Cerebellar cortex (tissue), 1 donor: ENCODE measurements at places on chromosomes 5 and 9.

DNA sequence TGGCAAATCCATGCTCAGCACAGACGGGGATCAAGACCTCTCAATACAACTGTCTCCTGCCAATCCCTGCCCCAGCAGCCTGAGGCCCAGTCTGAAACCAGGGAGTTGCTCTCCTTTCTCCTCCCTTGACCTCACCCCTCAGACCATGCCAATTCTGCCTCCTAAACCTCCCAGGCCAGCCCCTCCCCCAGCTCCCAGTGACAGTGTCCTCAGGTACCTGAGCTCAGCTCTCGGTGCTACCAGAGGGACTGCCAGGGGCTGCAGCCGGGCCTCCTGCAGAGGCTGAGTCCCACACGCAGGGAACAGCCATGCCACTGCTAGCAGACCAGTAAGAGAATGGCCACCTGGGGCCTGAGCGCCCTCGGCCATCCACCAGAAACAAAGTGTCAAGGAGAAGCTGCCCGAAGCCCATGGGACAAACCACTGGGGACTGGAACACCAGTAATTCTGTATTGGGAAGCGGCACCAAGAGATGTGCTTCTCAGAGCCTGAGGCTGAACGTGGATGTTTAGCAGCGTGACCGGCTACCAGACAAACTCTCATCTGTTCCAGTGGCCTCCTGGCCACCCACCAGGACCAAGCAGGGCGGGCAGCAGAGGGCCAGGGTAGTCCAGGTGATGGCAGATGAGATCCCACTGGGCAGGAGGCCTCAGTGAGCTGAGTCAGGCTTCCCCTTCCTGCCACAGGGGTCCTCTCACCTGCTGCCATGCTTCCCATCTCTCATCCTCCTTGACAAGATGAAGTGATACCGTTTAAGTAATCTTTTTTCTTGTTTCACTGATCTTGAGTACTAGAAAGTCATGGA is 557 bp upstream of the IL3 start:
- no peak for DNase-seq

- no peak for DNase-seq
Measured at GRCh38 chr5:55934115-55934613, 60.6 kb downstream of the IL6ST start.

DNA sequence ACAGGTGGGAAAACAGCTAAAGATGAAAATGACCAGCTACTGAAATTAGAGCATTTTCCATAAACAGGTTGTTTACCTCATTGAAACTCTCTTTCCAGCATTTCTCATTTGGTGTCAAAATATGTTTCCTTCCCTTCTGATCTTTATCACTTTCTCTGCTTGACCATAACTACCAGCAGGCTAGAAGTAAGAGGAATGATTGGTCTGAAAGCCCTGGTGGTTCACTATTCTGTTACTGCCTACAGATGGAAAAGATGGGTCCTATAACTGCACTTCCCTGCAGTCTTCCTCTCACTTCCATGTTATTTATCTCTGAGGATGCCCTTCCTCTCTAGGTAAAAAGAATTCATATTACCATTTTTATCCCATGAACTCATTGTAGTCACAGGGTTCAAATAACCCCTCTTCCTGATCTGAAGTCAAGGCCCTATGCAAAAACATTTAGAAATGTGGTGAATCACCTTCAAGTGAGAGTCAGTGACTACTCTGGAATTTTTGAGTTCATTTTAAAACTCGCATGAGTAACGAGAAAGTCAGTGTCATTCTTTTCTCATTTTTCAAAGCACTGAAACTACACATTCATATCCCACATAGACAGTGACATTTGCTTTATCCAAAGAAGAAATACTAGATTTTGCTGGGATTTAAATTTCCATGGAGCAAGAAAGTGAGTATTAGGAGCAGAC is 51.7 kb downstream of the ZNF474 start:
- DNase-seq = no peak

GRCh38 chr9:68782546-68782945 is 77.5 kb downstream of the PIP5K1B start:
- DNase-seq = no peak

- DNase-seq = no peak
Measured at GRCh38 chr9:120876842-120877240, at the start of gene PHF19. Gene PHF19 (minus strand): TSS chr9:120877188. CDS start chr9:120874741, 2,447 bp downstream.

- no peak for DNase-seq
Measured at GRCh38 chr5:6484899-6485298, 36.2 kb downstream of the UBE2QL1 start.

- peak; percentile 68 for DNase-seq
Measured at GRCh38 chr5:137075163-137075970, 423.8 kb downstream of the SPOCK1 start.

GRCh38 chr9:37157726-37158377 is 37.5 kb downstream of the ZCCHC7 start:
- DNase-seq = no peak

- no peak for DNase-seq
Measured at GRCh38 chr5:135377751-135378680, 21.0 kb downstream of the MACROH2A1 start.

DNA sequence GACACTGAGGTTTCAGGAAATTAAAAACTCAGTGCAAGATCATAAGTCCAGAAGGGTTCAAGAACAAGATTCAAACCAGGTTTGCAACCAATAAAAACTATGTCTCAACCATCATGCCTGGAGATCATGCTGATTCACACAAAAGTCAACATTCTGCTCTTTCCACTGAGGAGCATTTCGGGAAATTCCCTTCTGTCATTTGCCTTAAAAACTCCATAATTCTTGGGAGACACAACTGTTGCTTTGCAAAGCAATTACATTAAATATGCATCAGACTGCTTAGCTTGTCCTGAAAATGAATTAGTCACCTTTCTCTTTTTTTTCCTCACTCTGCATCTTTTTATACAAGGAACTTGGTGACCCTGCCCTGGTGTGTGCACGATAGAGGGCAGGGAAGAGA is 275.9 kb upstream of the ZNF462 start:
- DNase-seq = no peak

GRCh38 chr5:99334936-99335335 is 406.1 kb upstream of the CHD1 start:
- no peak for DNase-seq

- no peak for DNase-seq
Measured at GRCh38 chr5:128082551-128083032, 974 bp upstream of the SLC12A2 start.

- no peak for DNase-seq
Measured at GRCh38 chr5:174601946-174602345, 122.4 kb upstream of the MSX2 start.

GRCh38 chr5:129771058-129771838 is 23.4 kb downstream of the MINAR2 start:
- DNase-seq = peak; percentile 46

DNA sequence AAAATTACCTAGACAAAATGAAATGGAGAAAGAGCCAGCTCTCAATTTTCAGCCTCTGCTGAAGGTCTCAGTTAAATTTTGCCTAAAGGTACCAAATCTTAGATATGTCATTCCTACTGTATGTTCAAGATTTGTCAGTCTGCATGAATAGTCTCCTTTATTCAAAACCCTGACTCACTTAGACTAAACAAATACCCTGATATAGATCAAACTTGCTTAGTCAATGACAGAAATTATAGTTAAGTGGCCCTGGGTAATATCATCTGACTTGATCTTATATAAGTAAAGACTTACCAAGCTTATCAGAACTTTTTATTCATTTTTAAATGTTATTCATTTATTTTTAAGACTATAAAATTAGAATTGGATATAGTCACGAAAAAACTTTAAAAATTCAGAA is 12.2 kb downstream of the MEGF9 start:
- DNase-seq = no peak

GRCh38 chr5:127428276-127428675 is 89.2 kb upstream of the PRRC1 start:
- DNase-seq = no peak

DNA sequence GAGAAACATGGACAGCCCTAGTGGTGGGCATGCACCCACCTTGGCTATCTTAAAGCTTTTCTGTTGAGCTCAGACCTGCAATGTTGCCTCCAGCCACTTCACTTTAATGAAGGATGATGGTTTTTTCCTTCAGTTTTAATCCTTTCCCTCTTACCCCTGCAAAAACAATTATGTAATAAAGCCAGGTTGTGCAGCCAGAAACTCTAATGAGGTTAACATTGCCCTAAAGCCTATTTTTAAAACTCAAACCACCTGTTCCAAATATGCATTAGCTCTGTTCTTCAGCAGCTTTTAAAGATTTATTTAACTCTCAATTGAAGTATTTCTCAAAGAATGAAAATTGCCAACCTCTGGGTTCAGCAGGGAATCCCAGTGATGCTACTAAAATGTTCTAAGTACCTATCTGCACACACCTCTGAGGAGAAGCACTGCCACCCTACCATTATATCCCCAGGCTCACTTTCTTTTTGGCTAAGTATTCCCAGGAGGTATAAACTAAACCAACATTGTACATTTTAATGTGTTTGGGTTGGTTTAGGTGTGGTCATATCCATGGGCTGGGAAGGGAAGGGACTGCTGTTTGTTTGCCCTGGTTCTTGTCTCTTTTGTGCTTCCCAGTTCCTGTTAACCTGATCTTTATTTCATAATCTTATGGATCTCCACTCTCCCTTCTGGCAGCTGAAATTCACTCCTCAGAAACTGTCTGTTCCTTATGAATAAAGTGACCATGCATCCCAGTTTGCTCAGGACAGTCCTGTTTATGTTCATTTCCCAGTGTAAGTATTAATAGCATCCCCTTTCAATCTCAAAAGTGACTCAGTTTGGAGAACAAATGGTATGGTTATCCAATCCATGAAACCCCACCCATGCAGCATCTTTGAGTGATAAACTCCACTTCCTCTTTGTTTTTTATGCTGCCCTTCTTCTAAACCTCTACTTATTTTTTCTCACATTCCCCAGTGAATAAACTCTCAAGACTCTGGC is 251.7 kb downstream of the RAB3C start:
- DNase-seq = peak; percentile 22

GRCh38 chr5:1568201-1568979 is 44.6 kb upstream of the LPCAT1 start:
- no peak for DNase-seq

- no peak for DNase-seq
Measured at GRCh38 chr9:123438321-123438720, 82.3 kb downstream of the CRB2 start.

DNA sequence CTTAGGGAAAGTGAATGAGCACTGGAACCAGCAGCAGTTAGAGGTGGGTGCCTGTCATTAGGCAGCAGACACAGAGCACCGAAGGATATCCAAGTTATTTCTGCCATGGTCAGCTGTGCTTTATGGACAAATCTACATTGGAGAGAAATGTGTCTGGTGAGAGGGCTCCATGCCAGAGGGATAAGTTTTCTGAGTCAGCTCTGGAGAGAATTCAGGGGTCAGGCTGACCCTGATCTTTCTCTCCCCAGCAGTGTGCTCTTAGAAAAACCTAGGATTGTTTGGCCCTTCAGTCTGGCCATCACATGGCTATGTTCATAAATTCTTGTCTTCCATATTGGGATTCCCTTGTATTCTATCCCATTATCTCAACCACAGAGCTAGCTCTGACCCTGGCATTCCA is 8.9 kb upstream of the IL17B start:
- peak; percentile 35 for DNase-seq

DNA sequence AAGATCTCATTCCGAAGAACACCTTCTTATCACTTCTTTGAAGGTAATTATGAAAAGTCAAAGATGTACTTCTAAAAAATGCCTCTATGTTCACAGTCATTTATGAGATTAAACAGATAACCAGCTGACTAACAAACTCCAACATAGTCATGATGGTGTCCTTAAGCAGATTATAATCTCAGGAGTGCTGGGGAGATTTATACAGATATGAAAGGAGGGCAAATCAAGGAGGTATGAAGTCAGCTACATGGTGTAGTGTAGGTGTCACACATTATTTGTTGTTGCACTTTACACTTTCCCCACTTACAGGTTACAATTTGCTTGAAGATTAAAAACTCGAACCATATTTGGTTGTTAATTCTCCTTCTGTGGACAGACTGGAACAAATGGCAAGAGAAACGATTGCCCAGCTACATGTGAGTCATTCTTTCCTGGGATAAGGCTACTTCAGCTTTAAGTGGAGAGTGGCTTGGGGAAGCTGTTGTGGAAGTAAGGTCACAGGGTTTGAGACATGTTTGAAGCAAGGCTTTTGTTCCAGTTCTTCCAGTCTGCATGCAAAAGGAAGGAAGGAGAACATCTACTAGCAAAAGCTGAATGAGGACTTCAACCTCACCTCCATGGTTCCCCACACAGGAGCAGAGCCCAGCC is 320.1 kb downstream of the ADGRV1 start:
- DNase-seq = no peak

DNA sequence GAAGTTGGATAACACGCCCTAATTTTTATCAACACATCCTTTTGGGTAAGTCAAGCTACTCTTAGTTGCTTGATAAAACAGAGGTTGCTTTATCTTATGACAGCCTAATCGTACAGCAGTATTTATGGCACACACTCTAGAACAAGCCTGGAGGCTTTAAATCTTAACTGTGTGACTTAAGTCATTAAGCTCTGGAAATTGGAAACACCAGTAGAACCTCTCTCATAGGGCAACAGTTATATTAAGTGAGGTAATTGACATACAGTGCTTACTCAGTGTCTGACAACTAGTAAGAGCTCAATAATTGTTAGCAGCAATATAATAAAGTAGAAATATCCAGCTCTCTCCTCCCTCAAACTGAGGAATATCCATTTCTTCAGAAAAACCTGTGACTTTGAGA is 808.9 kb upstream of the WWC1 start:
- DNase-seq = no peak

GRCh38 chr5:83097689-83098231 is 20.4 kb downstream of the XRCC4 start:
- DNase-seq = no peak

DNA sequence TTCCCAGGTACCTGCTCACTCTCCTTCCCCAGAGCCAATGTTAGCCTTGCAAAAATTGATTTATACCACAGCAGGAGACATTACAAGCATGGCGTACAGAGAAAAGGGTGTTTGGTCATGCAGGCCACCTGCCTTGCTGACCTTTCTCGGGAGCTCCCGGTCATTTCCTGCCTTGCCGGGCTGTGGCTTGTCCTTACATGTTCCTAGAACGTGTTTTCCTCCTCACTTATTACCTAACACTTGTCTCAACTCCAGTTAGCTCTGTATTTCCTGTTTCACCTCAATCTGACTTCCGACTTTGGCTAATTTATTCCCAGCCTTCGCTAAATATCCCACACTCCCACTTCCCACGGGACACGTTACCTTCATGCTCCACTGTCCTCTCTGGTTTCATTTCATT is 282.5 kb downstream of the ICE1 start:
- DNase-seq = no peak

- peak; percentile 66 for DNase-seq
Measured at GRCh38 chr5:174283211-174284005, 237.9 kb downstream of the NSG2 start.

DNA sequence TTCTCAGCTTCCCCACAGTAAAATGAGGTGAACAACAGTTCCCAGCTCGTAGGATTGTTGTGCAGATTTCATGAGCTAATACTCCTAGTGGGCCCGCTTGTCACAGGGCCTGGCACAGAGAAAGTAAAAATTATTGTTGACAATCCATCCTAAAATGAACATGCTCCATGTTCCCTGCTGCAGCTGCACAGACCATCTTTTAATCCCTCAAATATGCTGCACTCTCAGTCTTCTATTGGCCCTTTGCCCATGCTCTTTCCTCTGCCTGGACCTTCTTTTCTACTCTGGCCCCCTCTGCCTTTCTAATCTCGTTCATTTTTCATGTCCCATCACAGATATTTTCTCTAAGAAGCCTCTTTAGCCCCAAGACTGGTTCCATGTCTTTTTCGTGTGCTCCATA is 117.7 kb upstream of the NR3C1 start:
- DNase-seq = no peak
